ENCODE measurements at places on chromosomes 3 and 15.

DNA sequence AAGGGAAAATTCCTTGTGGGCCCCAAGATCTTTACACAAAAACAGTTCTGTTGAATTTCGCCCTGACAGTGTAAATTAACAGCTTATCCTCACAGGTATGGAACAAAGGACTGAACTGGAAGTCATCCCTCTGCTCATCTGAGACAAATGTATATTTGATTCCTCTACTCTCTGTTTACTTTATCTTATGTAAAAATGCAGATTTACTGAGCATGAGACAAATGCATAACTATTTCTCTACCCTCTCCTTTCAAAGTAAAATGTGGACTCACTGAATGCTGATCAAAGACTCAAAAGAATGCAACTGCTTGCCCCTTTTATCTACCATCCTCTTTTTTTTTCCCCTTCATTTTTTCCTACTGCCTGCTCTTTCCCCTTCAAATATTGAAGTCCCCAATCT, 98.6 kb upstream of the CRBN start:
- DNase-seq = no peak

DNA sequence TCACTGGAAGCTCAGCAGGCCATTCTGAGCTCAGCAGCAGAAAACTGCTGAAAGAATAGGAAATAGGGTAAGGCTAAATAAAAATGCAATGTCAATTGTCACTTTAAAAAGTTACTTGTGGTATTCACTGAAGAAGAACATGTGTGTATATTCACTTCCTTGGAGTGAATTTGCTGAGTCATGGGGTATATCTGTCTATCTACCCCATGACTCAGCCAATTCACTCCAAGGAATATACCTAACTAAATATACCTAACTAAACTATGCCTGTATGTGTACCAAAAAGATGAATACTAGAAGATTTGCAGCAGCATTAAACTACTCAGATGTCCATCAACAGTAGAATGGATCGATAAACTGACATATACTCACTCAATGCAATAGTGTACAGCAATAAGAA, 69.5 kb upstream of the KCNAB1 start:
- DNase-seq = no peak

GRCh38 chr15:98801234-98801561, 152.9 kb downstream of the IGF1R start:
- DNase-seq = peak; percentile 74

DNA sequence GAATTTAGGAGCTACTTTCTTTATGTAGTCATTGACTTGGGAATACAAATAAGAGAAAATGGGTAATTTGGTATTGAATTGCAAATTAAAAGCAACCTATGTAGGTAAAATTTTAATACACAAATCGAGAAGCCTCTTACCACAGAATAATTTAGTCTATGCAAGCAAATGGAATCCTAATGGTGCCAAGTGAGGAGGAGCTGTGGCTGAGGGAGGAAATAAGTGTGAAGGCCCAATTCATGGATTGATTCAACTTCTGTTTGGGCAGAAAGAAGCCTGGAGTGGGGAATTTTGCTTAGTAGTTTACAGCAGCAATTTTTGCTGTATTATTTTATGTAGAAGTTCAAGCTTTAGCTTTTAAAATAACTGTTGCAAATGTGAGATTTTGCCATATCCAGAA, 291.9 kb downstream of the OXSM start:
- no peak for DNase-seq

GRCh38 chr3:30751610-30752299, 142.7 kb downstream of the GADL1 start:
- DNase-seq = no peak

DNA sequence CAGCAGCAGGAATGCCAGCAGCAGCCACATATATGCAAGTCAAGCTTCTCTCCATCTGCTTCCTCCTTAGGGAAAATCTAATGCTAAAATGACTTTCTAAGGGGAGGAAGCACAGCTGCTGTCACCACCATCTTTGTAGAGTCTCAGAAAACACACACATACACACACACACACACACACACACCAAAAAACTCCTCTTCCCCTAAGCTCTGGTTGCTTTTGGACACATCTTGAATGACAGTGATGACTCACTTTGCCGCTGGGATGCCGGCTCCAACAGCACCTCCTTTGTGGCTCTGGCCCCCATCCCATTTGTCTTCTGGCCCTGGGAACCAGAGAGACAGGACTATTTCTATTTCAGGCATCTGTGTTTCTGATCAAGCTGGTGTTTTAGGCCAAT, 124.8 kb upstream of the GOLIM4 start:
- no peak for DNase-seq

GRCh38 chr3:142602619-142603385, 6.6 kb downstream of the PLS1 start:
- DNase-seq = no peak
